ENCODE measurements at places on chromosomes 3 and 15.

- no peak for DNase-seq
These were observed 819 bp downstream of the KLHL40 start for GRCh38 chr3:42685891-42686820.

- DNase-seq = no peak
These were observed 10.0 kb upstream of the SCN10A start for GRCh38 chr3:38826001-38826400.

GRCh38 chr3:13332158-13332557 is 88.0 kb downstream of the NUP210 start:
- peak; percentile 3 for DNase-seq

- DNase-seq = no peak
These were observed 25.6 kb downstream of the CPOX start for GRCh38 chr3:98567666-98568270.

DNA sequence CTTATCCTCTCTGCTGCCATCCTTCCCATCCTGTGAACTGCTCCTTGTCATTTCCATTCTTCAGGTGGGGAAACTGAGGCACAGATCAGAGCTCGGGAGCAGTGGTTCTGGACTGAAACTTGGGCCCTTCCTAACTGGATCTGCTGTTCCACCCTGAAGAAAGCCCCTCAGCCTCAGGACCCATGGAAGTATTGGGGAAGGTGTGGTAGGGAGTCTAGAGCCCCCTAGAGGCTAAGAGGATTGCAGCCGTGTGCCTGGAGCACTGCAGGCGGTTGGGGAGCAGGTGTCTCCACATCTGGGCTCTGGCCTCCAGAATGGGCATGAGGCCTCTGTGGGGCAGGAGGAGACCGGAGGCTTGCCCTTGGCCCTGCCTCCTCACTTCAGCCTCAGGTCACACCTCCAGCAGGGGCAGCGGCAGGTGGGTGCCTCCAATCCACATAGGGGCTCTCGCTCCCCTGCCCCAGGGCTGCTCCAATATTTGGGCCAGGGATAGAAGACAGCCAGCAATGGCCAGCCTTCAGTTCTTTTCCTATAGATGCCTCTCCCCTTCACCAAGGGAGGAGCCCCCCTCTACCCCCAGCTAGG is 28.1 kb downstream of the DNAJB8 start:
- DNase-seq = no peak

DNA sequence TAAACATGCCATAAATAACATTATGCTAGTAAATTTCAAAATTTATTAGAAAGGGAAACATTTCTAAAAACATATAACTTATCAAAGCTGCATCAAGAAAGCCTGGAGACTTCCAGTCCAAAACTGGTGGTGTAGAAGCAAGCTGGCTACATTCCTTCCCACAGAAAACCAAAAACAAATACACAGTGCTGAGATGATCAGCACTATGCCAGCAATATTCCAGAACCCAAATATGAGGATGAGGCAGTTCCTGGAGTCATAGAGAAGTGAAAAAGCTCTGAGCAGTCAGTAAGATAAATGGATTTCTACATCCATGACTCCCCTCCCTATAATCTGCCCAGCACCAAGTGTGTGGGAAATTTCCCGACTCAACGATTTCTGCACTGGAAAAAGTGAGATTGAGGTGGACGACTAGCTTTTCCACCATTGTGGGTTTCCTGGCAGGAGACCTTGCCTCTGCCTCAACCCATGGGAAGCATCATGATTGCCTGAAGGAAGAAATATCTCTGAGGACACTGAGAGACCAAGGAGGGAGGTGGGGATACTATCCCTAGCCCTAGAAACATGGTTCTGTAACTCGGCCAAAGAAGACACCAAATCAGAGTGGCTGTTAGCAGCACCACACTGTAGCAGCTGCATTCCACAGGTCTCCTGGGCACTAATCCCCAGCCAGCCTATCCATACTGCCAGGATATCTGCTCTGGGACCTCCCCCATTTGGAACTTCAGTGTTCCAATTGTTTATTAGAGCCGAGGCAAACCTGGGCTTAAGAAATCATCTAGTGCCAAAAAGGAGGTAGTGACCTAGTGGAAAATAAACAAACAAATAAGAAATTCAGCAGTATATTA is 11.8 kb upstream of the CLN6 start:
- DNase-seq = no peak

DNA sequence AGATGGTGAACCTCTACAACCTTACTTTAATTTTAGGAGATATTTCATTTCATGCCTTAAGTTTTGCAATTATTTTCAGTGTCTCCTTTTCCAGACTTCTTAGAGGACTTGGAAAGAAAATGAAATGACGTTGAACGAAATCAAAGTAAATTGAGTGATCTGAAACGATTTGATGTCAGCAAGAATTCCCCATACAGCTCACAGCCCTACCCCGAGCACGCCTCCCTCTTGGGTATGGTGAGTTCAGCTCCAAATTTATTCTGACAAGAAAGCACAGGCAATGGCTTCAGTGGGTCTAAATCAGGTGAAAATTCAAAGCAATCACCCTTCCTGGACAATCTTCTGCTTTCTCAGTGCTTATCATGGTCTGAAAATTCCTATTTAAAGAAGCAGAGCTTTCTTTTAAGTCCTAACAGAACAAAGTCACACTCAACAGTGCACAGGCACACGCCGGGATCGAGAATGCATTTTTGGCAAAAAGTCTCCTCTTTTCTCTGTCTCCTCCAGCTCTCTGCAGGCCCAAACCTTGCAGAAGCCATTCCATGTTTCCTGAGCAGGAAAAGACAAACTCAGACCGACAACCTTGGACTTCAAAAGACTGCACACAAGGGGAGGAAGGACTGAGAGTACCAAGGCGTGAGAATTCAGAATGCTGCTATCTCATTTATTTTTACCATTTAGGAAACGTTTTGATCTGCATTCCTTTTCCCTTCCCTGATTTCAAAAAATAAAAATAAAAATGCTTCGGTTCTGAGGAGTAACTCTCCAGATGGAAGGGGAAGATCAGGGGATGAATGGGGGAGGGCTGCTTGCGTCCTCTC is 72.0 kb downstream of the CCNL1 start:
- no peak for DNase-seq

- DNase-seq = no peak
These were observed 71.8 kb downstream of the GAP43 start for GRCh38 chr3:115695090-115695489.

DNA sequence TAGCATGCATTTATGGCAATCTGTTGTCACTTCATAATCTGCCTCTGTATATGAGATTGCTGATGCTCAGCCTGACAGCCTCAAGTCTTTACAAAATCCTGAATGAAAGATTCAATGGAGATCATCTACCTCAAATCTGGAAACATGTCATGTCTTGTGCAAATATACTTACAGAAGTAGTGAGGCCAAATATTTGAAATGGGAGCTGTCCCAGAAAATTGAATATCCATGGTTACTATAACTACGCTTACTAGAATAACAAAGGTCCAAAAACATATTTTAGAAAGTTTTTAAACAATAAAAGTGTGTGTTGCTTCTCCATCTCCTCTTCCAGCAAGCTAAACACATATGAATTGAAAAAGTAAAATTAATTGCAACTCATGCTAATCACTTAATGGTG is 133.2 kb upstream of the DPH6 start:
- DNase-seq = no peak

GRCh38 chr3:100075196-100075595 is 39.1 kb downstream of the FILIP1L start:
- no peak for DNase-seq

DNA sequence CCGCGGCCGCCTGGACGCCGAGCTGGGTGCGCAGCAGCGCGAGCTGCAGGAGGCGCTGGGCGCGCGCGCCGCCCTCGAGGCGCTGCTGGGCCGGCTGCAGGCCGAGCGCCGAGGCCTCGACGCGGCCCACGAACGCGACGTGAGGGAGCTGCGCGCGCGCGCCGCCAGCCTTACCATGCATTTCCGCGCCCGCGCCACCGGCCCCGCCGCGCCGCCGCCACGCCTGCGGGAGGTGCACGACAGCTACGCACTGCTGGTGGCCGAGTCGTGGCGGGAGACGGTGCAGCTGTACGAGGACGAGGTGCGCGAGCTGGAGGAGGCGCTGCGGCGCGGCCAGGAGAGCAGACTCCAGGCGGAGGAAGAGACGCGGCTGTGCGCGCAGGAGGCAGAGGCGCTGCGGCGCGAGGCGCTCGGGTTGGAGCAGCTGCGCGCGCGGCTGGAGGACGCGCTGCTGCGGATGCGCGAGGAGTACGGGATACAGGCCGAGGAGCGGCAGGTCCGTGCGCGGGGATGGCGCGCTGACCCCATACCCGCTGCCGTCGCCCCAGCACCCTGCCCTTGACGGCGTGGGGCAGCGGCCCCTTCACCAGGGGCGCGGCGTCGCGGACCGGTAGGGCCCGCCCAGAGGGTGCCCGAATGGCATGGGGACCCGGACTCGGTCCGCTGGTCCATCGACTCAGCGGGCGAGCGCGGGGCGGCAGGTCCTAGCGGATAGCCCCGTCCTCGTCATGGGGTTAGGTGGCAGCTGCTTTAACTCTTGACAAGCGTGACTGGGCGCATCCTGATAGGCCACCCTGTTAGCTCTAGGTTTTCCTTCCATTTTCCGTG is 848 bp downstream of the SYNM start:
- DNase-seq = peak; percentile 57

DNA sequence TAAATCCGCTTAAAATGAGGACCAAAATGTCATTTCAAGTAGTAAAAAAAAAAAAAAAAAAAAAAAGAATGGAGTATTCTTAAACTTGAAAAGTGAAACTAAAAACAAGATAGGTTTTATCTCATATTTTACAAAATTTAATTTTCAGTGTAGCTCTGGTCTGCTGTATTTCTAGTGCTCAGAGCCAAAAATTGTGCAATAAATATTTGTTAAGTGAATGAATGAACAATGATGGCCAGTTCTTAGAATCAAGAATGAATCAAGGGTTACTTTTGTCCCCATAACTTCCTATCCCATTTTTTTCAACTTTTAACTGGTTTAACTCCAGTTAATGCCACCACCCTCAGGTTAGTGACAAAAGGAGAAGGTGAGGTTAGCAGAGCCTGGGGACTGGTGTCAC is 214.4 kb downstream of the ABHD5 start:
- DNase-seq = no peak

DNA sequence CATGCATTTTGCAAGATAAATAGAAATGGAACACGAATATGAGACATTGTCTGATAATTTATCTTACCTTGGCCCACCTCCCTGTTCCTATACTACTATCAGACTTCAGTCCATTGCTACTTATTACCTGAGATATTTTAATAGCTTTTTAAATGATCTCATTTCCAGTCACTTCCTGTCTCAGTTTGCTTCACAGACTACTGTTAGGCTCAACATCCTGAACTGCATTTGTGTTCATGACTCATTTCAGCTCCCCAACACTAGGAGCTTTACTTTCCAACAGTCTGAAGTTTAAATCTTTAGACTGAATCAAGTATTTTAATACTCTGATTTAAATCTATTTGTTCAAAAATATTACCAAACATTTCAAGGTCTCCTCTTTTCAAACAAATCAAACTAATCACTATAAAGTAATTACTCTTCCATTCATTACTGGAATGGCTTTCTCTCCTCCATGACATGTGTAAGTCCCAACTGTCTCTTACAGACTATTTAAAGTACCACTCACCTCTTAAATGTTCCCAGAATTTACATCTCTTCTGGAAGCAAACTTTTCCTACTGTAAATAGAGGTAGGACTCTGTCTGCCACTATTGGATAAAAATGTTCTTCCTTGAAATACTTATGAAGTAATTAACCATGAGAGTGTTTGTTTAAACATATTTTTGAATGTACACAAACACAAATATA is 1277.6 kb downstream of the ZPLD1 start:
- DNase-seq = peak; percentile 46

GRCh38 chr3:99658274-99658673 is 19.9 kb downstream of the COL8A1 start:
- no peak for DNase-seq

GRCh38 chr15:76100361-76100760 is 40.6 kb downstream of the TMEM266 start:
- no peak for DNase-seq

GRCh38 chr15:48984811-48985352 is 21.2 kb upstream of the SHC4 start:
- DNase-seq = no peak

GRCh38 chr3:34102288-34102687 is 303.9 kb downstream of the PDCD6IP start:
- DNase-seq = no peak

DNA sequence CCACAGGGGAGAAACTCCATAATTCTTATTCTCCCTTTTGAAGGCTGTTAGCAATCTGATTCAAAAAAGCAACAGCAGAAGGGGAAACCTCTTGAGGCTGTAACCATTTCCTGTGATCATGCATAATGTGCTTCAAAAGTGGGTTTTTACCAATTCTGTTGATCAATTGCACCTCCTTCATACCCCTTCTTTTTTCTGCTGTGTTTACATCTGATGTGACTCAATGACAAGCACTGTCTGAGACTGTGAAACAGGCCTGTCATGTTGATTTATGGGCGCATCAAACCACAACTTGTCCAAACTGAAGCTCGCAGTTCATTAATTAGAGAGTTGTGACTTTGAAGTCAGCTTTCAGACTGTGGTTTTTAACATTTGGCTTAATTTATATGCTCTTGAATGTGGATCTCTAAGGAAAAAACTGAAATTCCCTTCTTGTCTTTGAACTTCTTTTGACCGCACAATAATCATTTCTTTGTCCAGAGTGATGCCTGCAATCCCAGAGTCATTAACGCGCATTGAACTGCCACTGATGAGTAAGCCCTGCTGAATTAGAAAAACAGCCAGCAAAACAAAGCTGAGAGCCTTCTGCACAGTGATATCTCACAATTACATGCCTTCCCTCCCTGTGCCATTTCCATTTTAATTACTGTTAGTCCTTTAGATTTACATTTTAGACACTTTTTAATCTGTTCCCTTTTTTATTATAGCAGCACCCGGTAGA is 532.8 kb downstream of the FOXP1 start:
- DNase-seq = no peak

- DNase-seq = no peak
These were observed 27.2 kb upstream of the POMGNT2 start for GRCh38 chr3:43132870-43133636.

GRCh38 chr3:114308830-114309229 is 15.0 kb downstream of the TIGIT start:
- DNase-seq = no peak

- DNase-seq = peak; percentile 89
These were observed 41.2 kb downstream of the CCDC12 start for GRCh38 chr3:46935168-46935858.

- no peak for DNase-seq
These were observed 137.9 kb downstream of the NEO1 start for GRCh38 chr15:73190189-73190601.

DNA sequence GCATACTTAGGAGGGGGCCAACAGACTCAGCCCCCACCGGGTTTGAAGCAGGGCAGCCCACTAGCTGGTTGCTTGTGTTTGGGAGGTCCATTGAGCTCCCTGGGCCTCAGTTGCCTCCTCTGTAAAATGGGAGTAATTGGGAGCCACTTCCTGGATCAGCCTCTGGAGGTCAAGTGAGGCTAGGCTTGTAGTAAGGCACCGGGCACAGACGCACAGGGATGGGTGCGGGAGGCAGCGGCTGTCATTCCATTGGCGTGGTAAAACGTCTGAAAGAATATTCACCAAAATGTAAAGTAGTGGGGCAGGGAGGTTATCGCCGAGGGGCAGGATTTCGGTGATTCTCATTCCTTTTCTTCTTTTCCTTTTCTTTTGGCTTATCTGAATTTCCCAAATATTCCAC is 64.6 kb downstream of the TLE3 start:
- DNase-seq = no peak

- DNase-seq = no peak
These were observed 5.1 kb downstream of the PLSCR1 start for GRCh38 chr3:146539315-146539714.
